ENCODE measurements at places on chromosomes 13 and 19. TPM values are rescaled to one million over a fixed set of nuclear protein-coding genes. Genes with fewer than 3 reads are reported as not detected.

DNA sequence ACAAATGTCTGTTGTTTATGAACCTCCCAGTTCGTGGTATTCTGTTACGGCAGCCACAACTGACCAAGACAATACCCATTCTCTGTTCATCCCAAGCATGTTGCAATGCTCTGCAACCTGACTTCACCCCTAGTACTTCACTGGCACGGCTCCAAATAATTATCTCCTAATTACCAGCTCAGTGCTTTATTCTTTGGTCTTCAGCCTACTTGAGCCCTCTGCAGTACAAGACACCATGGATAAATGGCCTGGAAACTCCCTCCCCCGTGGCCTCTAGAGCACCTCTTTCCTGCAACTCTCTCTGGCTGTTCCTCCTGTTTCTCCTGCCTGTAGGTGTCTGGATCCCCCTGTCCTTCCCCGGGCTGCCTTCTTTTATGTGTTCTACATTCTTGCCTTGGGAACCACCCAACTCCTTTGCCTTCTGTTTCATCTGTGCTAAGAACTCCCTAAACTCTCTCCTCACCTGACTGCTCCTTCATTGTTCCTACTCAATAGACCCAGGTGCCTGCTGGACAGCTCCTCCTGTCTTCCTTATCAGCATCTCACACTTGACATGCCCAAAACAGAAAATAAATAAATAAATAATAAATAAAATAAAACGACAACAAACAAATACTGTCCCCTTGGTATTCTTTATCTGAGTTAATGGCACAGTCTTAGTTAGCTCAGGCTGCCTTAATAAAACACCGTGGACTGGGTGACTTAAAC, 200.4 kb upstream of the IPO5 start:
- no peak overlapping the region for H3K4me3 ChIP-seq
- no peaks in the 10 kb centered on the region for H3K4me1 ChIP-seq
- no peak for DNase-seq
- peaks cover 10% of the 10 kb centered on the region for H3K27me3 ChIP-seq
- no peak overlapping the region for H3K27ac ChIP-seq

DNA sequence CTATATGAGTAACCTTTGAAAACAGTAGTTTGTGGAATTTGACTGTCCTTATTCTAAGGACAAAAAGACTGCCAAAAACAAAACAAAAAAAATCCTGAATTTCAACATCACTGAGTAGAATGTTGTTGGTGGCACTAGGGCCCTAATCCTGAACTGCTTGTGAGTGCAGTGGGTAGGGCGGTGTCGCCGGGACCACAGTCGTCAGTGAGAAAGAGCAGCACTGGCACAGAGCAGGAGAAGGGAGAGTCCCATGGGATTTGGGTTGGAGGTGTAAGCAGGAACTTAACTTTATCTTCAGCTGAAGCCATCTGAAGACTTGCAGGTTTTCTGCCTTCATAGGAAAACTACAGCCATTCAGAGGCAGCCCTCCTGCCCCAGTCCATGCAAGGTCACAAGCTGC, 5.6 kb downstream of the PCID2 start:
- DNase-seq = no peak
- no peak overlapping the region for H3K4me3 ChIP-seq
- H3K27ac ChIP-seq = no peak overlapping the region
- H3K36me3 ChIP-seq = peaks cover 54% of the 10 kb centered on the region
- H3K4me1 ChIP-seq = peaks cover 57% of the 10 kb centered on the region
- no peaks in the 10 kb centered on the region for H3K27me3 ChIP-seq

ZNF536 gene
- total RNA-seq = not detected

DNA sequence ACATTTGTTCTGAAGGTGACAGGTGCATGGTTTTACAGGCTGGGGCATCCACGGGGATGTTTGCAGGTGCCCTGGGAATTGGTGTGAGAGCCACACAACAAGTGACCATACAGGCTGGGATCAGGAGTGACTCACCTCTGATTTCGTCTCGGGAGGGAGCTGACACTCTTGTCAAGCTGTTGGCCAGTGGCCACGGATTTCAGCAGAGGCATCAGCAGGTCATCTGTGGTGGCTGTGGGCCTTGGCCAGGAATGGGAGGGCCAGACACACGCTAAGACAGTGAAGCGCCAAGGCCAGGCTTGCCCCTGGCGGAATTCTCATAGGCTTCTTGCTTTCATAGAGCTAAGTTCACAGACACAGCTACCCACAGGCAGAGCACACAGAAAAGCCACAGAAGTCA, 108.6 kb downstream of the HSPH1 start:
- no peaks in the 10 kb centered on the region for H3K36me3 ChIP-seq
- H3K27ac ChIP-seq = no peak overlapping the region
- peaks cover 15% of the 10 kb centered on the region for H3K4me1 ChIP-seq
- no peak overlapping the region for H3K4me3 ChIP-seq
- DNase-seq = no peak
- H3K27me3 ChIP-seq = peaks cover 5% of the 10 kb centered on the region

GRCh38 chr13:20487927-20488326, 37.7 kb downstream of the CRYL1 start:
- peaks cover 8% of the 10 kb centered on the region for H3K4me1 ChIP-seq
- H3K36me3 ChIP-seq = no peaks in the 10 kb centered on the region
- no peaks in the 10 kb centered on the region for H3K27me3 ChIP-seq
- DNase-seq = no peak

DNA sequence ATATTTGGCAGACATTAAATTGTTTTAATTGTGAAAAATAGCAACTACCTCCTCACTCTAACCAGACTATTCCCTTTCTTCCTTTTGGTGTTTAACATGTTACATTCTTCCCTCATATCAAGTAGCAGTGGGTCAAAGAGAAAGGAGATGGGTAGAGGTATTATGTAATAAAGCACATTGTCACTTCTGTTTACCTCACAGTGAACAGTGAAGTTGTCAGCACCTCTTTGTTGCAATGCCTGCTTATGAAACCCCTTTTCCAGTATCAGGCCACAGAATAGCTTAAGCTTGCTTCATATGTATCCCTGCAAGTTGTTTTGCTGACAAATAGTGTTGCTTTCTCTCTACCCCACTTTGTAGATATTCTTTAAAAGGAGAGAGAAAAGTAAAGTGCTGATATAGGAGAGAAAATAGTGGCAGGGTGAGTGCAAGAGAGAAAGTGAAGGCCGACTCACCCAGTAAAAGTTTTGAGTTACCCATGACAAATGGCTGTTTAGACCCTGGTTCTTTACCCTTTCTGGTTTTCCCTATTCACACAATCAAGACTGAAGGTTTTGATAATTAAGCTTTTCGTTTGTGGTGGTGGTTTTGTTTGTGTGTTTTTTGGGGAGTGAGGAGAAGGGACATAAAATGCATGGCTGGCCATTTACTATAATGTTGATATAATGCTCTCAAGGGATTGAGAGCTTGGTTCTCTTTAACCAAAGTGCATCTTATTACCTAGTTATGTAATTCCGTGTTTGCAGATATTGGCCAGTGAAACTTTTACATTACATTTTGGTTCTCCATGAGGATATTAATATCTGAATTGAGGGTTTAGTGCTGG, 3.7 kb downstream of the ITM2B start:
- H3K4me1 ChIP-seq = peaks cover 70% of the 10 kb centered on the region
- DNase-seq = no peak
- no peaks in the 10 kb centered on the region for H3K27me3 ChIP-seq
- no peak overlapping the region for H3K27ac ChIP-seq
- H3K36me3 ChIP-seq = peaks cover 6% of the 10 kb centered on the region
- H3K4me3 ChIP-seq = peak overlapping the region; percentile 0

DNA sequence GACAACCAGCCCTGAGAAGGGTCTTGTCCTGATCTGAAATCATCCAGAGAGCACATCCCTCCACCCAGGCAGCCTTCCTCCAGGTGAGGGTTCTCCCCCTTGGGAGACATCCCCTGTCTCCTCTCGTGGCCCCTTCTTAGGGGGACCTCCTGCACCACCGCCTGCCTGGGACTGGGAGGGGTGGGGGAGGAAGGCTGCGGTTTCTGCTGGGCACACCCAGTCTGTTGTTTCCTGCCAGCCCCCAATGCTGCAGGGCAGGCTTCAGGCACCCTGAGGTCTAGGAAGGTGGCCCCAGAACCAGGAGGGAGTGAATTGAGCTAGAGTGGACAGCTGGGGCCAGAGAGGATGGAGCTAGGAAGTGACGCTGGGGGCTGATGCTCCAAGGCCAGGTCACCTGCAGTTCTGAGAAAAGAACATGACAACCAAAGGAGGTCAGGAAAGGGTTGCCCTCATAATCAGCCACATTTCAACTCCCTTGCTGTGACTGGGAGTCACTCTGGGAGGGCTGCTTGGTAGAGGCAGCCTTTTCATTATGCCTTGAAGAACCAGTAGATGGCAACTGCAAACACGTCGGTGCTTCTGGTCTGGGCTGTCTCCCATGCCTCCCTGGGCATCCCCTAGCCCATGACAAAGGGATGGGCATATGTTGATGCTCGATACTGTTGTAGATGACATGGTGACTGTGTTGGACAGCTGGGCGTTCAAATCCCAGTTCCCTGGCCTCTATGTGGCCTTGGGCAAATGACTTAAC, 1.4 kb downstream of the ARHGEF18 start:
- peak overlapping the region; percentile 84 for H3K4me3 ChIP-seq
- H3K4me1 ChIP-seq = peaks cover 62% of the 10 kb centered on the region
- H3K36me3 ChIP-seq = peaks cover 24% of the 10 kb centered on the region
- H3K27ac ChIP-seq = peak overlapping the region; percentile 90
- no peaks in the 10 kb centered on the region for H3K27me3 ChIP-seq

DNA sequence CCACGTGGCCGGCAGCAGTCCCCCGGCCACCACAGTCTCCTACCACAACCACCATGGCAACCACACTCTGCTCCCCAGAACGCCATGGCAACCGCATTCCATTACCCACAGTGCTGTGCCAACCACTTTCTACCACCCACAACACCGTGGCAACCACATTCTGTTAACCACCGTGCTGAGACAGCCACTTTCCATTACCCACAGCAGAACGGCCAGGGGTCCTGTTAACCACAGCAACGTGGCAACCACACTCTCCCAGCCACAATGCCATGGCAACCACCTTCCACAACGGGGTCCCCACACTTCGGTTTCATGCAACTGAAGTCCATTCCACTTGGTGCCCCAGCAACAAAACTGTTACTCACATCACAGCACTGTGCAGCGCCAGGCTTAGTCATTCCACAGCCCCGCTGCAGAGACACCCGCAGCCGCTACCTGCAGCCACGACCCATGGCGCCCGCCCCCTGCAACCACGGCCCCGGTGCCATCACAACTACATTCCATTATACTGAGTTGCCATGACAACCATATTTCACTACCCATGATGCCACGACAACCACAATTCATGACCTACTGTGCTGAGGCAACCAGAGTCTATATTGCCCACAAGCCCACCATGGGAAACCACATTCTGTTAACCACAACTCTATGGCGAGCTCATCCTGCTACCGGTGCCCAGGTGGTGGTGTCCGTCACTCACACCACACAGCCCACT, 10.0 kb downstream of the DPF1 start:
- peaks cover 24% of the 10 kb centered on the region for H3K4me1 ChIP-seq
- peaks cover 51% of the 10 kb centered on the region for H3K27me3 ChIP-seq
- peak overlapping the region; percentile 78 for H3K27ac ChIP-seq
- H3K36me3 ChIP-seq = peaks cover 1% of the 10 kb centered on the region
- peak; percentile 90 for DNase-seq
- H3K4me3 ChIP-seq = peak overlapping the region; percentile 67

GRCh38 chr13:110886870-110887596, 27.8 kb downstream of the ANKRD10 start:
- DNase-seq = no peak
- peaks cover 8% of the 10 kb centered on the region for H3K4me1 ChIP-seq
- no peak overlapping the region for H3K27ac ChIP-seq
- H3K4me3 ChIP-seq = no peak overlapping the region
- no peaks in the 10 kb centered on the region for H3K27me3 ChIP-seq

DNA sequence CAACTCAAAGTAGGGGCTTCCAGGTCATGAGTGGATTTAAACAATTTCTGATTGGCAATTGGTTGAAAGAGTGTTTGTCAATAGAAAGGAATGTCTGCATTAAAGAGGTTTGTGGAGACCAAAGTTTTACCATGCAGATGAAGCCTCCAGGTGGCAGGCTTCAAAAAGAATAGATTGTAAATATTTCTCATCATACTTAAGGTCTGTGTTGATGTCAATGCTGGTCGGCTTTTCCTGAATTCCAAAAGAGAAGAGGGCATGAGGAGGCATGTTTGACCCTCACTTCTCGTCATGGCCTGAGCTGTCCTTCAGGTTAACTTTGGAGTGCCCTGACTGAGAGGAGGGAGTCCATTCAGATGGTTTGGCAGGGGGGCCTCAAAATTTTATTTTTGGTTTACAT, 125.4 kb upstream of the RFC3 start:
- no peak for DNase-seq
- no peaks in the 10 kb centered on the region for H3K27me3 ChIP-seq
- no peak overlapping the region for H3K27ac ChIP-seq
- H3K4me3 ChIP-seq = no peak overlapping the region
- H3K36me3 ChIP-seq = peaks cover 1% of the 10 kb centered on the region

MIDN gene
- total RNA-seq = 46.5 TPM

GRCh38 chr13:29472332-29472961, 123.0 kb downstream of the SLC7A1 start:
- peak; percentile 75 for DNase-seq
- H3K36me3 ChIP-seq = no peaks in the 10 kb centered on the region
- H3K27ac ChIP-seq = no peak overlapping the region
- no peaks in the 10 kb centered on the region for H3K27me3 ChIP-seq

DNA sequence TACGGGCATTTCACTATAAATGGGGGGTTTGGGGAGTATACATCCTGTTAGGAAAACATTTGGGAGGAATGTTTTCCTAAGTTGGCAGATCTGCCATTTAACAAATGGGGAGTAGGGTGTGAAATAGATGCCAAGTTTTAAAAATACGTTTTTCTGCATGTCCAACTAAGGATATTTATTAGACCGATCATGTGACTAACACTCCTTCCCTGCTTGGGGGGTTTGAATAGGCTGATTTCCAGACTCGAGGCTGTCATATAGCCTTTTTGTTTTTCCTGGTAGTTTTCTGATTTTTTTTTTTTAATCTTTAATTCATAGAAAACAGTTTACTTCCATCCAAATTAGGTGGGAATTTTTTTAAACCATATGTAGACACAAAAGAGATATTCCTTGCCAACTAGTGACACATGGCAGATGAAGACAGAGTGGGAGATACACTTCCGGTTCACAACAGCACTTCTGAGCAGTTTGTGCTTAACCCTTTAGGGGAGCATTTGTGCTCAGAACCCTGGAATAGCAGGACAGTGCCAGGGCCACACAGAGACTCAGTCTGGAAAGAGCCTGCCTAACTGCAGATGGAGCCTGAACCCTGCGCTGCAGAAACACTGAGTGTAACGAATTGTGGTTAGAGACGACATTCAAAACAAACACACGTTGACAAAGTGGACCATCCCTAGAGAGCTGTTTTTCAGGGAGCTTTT, 5.6 kb upstream of the GATAD2A start:
- H3K4me3 ChIP-seq = no peak overlapping the region
- DNase-seq = no peak
- no peaks in the 10 kb centered on the region for H3K36me3 ChIP-seq
- no peak overlapping the region for H3K27ac ChIP-seq

DNA sequence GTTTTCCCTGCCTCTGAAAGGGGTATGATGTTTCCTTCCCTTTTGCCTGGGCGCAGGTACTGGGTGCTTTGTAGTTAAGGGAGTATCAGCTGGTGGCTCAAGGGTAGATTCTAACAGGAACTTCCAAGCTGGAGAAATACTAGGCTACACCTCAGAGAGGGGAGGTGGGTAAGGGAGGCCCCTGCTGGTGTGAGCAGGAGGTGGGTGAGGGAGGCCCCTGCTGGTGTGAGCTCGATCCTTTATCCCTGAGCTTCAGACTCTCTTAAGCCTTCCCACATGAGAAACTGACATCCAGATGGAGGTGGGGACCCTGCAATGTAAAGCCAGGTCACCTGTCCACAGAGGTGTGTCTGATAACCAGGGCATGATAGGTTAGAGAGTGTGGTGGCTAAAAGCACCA, 32.1 kb downstream of the CYP2B6 start:
- H3K36me3 ChIP-seq = no peaks in the 10 kb centered on the region
- peaks cover 26% of the 10 kb centered on the region for H3K27me3 ChIP-seq
- no peak for DNase-seq
- no peak overlapping the region for H3K4me3 ChIP-seq
- H3K4me1 ChIP-seq = no peaks in the 10 kb centered on the region
- H3K27ac ChIP-seq = no peak overlapping the region

MUC16 gene
- not detected for total RNA-seq

FAM83E gene
- 1.5 TPM for total RNA-seq

IL11 gene
- total RNA-seq = 0.18 TPM

Measured in activated CD4-positive, alpha-beta T cell treated with anti-CD3 and anti-CD28 coated beads for 36 hours (primary cell).